Suprapubic skin (tissue), 4 donors: ENCODE measurements at places on chromosomes 2 and 18. TPM values are rescaled to one million over a fixed set of nuclear protein-coding genes. Genes with fewer than 3 reads are reported as not detected.

DNA sequence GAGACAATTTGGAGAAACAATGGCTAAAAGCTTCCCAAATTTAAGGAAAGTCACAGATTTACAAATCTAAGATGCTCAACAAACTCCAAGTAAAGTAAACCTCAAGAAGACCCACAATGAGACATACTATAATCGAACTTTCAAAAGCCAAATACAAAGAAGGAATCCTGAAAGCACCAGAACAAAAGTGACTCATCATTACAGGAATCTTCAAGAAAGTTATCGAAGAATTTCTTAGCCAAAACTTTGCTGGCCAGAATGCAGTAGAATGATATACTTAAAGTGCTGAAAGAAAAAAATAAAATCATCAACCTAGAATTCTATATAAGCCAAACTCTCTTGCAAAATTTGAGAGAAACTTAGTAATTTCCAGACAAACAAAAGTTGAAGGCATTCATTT lies 106.5 kb upstream of the TMEM200C start:
- DNase-seq: no peak

- DNase-seq: no peak
Observed at GRCh38 chr2:85917887-85918795, 29.4 kb upstream of the ST3GAL5 start.

DNA sequence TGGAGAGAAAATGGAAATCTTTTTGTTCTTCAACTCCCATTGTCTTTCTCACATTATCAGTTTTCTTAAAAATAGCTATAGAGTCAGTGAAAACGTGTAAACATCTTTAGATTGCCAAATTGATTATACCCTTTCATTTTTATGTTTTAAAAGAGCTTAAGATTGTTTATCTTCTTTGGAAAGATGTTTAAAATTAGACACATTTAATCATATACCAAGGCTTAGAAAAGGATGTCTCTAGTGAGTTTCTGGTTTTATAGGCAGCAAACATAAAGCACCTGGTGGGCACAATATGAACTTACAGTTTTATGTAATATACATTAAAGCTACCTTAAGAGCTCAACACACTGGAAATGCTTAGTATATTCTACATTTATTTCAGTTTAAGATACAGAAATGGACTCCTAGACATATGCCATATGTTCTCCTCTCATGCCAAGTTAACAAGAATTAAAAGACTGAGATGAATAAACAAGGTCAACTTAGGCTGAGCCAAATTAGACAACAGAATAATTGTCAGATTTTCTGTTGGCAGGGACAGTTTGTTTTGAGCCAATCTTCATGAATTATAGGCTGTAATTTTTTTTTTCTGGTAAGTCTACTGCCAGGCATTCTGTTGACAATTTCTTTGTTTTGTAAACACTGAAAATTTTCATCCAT lies 112.7 kb downstream of the OTX1 start:
- no peak for DNase-seq

DNA sequence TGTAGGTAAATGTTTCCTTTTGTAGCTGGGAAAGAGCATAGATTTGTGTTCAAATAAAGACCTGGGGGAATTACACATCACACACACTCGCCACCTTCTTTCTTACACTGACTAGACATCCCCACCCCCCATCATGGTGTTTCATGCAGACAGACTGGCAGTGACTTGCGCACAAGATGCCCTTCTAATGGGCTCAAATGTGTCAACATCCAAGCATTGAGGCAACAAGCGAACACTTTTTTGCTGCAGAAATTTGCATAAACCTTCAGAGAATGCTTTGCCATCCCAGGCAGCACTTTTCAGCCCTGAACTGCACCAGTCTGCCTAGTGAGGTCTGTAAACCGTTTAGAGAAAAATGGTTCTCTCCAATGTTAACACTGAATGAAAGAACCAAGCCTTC lies 4.5 kb downstream of the HOXD8 start:
- no peak for DNase-seq

- no peak for DNase-seq
Observed at GRCh38 chr2:28424799-28425463, 32.3 kb downstream of the FOSL2 start.

DNA sequence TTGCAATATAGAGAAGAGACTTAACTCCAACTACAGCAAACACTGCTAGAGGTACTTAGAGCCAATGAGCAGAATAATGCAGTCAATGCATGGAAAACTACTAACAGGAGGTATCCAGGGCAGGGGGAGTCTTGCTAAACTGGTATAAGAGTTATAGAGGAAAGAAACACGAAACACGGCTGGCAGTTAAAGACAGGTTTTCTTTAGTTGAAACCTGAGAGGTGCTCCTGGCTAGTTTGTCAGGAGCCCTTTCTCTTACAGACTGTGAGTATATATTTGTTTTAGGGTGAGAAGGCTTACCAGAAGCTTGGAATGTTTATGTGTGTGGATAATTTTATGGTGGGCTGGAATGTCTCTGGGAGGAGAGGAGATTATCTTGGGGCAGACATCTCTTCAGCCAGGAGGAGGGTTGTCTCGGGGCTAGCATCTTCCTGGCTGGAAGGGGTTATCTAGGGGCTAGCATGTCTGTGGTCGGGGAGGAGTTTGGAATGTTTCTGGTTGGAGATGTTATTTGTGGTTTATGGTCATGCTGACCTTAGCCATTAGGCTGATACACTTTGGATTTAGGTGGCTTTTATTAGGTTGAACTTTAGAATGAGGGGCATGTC lies 1048.8 kb downstream of the DPP10 start:
- no peak for DNase-seq

DNA sequence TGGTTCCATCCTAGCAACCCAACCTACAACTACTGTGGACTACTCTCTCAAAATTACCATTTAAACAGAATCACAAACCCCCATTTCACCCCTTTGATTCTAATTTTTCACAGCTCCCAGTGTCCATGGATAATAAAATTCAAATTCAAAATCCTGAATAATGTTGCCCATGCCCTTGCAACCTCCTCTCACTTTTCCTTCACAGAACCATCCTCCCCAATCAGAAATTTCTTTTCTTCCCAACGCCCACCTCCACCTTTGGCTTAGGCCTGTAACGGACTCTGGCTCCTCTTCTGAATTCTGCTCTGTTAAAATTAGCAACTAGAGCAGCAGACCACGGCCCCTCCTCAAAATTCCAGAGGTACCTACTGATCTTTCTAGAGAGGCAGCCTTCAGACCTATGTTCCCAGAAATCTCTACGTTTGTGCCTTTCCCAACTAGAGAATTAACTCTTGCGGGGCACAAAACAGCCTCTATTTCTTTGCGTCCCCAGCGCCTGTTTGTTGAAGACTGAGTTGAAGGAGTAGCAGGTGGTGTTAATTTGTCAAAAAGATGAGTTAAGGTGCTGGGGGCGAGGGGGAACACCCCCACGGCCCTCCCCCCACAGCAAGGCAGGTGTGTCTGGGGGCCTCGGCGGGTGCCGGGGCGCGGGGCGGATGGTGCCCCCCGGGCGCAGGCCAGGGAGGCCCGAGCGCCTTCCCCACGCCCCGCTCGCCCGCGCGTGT lies 428 bp upstream of the MAP3K20 start:
- DNase-seq: no peak

DNA sequence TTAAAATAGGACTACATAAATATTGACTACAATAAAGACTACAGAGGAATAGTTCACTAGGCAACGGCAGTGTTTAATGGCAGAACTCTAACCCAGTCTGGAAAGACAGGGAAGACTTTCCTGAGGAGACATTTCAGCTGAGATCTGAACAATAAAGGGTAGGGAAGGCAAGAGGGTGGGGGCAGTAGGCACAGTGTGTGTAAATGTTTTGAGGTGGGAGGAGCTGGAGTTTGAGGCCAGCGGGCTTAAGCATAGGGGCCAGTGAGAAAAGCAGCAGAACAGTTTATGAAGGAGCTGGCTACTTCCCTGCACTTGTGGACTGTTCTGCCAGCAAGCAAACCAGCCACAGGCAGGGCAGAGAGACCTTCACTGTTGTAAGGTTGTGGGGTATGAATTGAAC lies 76.6 kb upstream of the UGP2 start:
- DNase-seq: no peak

DNA sequence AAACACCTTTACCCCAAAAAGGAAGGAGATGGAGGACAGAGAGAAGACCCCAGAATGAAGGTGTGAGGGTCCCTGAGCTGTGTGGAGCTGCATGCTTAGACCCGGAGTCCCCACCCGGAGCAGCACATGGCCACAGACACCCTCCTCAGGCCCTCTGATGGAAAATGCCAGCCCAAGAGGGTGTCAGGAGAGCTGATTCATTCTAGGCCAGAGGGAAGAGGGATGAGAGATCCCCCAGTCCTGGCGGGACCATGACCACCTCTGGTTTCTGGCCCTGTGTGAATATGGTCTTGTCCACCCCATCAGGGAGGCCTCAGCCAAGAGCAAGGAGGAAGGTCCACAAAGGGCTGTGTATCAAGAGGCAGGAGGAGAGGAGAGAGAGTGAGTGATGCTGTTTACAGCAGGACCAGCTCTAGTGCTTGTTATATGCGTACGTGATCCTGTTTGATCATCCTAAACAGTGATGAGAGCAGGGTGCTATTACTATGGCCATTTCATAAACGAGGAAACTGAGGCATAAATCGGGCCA lies 186.6 kb upstream of the HAAO start:
- DNase-seq: peak; percentile 67

DNA sequence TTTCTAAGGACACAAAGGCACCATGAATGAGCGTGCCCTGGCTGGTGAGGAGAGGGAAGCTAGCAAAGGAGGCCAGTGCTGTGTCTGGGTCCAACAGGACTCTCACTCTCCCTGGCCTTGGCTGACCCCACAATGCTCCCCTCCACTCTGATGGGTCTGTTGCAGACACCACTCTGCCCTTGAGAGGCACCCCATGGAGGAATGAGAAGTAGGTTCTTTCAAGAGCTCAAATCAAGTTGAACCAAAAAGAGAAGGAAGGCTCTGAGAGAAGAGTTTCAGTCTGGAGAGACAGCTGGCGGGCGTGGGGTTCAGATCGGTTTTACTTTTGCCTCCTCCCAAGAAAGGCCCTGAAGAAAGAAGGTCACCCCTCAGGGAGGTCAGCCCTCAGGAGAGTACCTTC lies 18.4 kb downstream of the TMEM247 start:
- DNase-seq: no peak

- no peak for DNase-seq
Observed at GRCh38 chr2:55168221-55169154, 63.6 kb downstream of the CLHC1 start.

DNA sequence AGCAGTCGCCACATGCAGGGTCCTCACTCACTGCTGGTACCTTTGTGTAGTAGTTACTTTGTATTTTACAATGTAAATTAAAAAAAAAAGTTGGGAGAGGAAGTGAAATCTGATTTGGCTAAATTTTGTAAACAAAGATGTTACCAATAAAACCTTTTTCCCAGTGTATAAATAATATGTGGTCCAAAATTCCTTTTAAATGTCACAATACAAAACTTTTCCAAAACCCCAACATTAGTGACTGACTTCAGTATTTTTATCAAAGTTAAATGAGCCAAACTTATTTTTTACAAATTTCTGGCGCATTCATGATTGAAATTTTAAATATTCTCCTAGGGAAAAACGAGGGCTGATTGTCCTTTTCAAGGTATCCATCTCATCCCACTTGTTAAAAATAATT lies 239.9 kb downstream of the AGAP1 start:
- DNase-seq: no peak

DNA sequence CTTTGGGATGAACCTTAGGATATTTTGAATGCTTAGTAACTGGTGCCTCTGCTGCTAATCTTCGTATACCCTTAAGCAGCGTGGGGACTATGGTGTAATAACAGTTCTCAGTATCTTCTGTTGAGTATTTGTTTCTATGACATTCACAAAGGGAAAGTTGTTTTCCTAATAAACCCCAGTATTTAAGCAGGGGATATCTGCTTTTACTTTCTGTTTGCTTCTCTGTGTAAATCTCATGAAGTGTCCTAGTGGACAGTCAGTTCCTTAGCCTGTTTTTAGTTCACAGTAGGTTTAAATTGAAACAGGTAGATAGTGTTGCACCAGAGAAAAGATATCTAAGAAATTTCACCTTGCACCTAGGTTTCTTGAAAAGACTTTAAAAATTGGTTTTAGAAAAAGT lies 14.9 kb downstream of the KIAA1328 start:
- DNase-seq: no peak

GRCh38 chr18:66497351-66497750 lies 106.5 kb downstream of the CDH19 start:
- DNase-seq: no peak

GRCh38 chr2:186460465-186460864 lies 25.6 kb upstream of the ZC3H15 start:
- no peak for DNase-seq

DNA sequence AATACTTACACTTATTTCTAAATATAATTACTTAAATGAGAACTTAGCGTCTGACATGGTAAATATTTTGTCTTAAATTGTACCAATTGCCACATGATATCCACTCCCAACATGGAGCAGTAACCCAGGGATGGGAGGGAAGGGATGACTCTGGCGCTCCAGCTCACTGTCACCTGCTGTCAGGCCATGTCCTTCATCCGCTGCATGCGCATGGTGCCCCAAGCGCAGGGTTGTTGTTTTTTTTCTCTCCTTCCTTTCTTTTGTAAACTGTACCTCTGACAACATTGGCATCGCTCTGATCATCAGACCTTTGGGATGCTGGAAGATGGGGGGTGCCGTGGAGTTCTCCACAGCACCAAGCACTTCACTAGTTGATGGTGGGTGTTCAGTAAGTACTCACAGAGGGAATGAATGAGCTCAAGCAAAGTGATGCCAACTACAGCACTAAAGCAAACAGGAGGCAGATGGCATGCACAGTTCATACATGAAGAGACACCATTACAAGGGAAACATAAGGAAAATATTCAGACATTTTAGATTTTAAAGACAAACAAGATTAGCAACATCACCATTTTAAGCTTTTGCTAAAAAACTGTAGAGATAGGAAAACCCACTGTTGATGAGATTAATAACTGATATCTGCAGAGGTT lies 247.8 kb downstream of the GBX2 start:
- DNase-seq: no peak

GRCh38 chr2:26395394-26395793 lies 6.3 kb upstream of the DRC1 start:
- no peak for DNase-seq

DNA sequence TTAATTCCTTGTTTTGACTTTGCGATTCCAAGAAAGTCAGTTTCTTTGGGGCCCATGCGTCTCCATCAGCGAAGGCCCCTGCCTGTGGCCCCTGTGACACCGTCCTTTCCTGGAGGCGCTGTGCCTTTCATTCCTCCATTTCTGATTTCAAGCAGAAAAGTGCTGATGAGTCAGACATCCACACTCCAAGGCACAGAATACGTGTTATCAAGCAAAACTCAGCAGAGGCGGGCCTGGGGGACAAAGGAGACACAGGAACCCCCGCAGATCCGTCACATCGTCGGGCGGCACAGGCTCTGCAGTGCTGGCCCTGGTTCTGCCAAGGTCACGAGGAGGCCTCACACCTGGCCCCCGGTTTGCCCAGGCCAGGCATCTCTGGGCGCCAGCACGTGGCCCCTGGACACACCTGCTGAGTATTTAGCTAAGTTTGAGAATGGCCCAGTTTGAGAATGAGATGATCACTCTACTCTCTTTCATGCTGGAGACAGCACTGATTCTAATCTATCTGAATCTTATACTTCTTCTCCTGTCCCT lies 7.2 kb upstream of the SALL3 start:
- DNase-seq: no peak

GRCh38 chr18:25164848-25165811 lies 186.8 kb downstream of the ZNF521 start:
- DNase-seq: no peak

The SCG2 gene
- total RNA-seq: not detected

The PHOSPHO2 gene
- 5.6 TPM for total RNA-seq

The CFAP210 gene
- not detected for total RNA-seq

The HPCAL1 gene
- 27.7 TPM for total RNA-seq

The SLC11A1 gene
- 12.2 TPM for total RNA-seq

The PROM2 gene
- total RNA-seq: 99.8 TPM

The USP40 gene
- 28.3 TPM for total RNA-seq

The RAPGEF4 gene
- total RNA-seq: 25.3 TPM

The SRD5A2 gene
- not detected for total RNA-seq

The IL36RN gene
- total RNA-seq: 73.9 TPM
